Bone marrow (tissue), 2 donors: ENCODE measurements at places on chromosomes 4 and X.

DNA sequence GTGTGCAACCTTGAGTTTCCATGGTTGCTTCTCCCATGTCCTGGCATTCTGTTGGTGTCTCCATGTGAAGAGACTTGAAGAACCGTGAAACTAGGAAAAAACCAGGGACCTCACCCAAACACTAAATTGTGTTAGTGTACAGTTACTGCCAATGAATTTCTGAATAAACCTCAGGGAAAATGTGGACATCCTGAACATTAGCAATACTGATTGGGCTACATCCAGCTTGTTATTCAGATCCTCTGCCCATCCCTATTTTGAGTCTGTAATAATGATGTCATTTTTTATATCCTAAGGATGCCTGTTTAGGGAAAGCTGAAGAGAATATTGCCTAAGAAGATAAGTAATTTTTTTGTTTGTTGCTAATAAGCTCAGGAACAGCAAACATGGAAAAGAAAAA, 262.7 kb downstream of the TMA16 start:
- DNase-seq, result no peak

DNA sequence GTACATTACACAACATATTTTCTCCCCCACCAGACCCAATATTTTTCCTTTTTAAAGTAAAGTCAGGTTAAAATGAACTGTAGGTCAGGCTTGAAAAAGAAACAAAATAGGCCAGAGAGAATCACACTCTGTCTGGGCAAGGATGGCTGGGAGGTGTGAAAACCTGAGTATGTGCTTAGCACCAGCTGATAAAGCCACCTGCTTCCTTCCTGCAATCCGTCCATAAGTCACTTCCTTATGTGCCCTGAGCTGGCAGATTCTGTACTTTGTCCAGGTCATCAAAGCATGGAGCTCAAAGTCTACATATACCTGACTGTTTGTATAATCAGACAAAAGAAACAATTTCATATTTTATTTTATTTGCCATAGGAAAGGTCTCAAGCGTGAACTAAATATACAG, 37.7 kb downstream of the ANTXR2 start:
- no peak for DNase-seq

GRCh38 chr4:26017531-26017930, 103.5 kb downstream of the SMIM20 start:
- DNase-seq, result no peak

GRCh38 chr4:11669156-11669555, 240.5 kb upstream of the HS3ST1 start:
- DNase-seq, result no peak
